ENCODE measurements at places on chromosomes 4 and X. TPM values are rescaled to one million over a fixed set of nuclear protein-coding genes. Genes with fewer than 3 reads are reported as not detected.

The NEIL3 gene
- total RNA-seq, result 44.9 TPM

The APLN gene
- 0.90 TPM for total RNA-seq

The TCEAL6 gene
- not detected for total RNA-seq

The RASL11B gene
- total RNA-seq, result 0.52 TPM

The GALNTL6 gene
- total RNA-seq, result 0.05 TPM
